Hypothalamus (tissue), 51 donors: ENCODE measurements at places on chromosomes 1 and 21.

DNA sequence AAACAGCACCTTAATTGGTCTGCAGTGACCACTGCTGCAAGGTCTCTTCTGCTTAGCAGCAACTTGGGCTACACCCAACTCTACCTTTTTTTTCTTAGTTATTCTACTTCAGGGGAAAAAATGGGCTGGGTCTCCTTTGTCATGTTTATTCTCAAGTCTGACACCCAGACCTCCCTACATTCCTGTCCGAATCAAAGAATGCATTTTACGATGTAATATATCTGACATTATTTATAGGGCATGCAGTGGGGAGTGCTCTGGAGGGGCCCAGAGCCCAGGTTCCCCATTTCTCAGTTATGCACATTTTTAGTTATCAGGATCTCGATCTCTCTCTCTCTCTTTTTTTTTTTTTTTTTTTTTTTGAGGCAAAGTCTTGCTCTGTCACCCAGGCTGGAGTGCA, 50.5 kb downstream of the OPTC start:
- DNase-seq, result no peak

DNA sequence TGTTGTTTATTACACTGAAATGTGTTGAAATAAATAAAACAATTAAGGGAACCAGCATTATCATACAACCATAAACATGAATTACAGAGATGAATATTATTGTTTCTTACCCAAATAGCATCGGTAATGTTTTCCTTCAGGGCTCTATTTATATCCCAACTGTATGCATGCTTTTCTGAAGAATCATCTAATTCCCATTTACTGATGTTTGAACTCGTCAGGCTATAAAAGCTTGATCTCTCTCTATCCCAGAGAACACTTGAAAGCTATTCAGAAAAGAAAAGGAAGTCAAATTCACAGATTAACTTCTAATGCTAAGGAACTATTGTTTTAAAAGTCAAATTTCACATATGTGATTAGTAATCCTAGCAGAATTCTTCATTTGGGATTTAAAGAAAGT, 12.4 kb downstream of the NUP133 start:
- no peak for DNase-seq

- no peak for DNase-seq
These were observed 52.9 kb downstream of the DEGS1 start for GRCh38 chr1:224235813-224236493.

DNA sequence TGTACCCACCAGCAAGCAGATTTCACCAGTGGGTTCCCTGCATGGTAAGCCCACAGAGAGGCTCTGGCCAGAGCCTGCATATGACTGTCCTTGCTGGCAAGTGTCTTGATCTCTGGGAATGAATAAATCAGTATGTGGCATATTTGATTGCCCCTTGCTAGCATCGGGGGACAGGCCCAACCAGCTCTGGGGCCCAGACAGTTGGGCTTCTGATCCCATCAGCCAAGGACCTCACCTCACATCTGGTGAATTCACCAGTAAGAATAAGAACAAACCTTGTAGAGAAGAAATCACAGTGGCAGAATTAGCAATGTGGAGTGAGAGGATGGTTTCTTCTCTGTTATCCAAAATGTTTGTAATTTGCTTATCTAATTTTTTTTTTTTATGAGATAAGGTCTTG, 15.9 kb downstream of the SLC1A7 start:
- DNase-seq, result no peak

DNA sequence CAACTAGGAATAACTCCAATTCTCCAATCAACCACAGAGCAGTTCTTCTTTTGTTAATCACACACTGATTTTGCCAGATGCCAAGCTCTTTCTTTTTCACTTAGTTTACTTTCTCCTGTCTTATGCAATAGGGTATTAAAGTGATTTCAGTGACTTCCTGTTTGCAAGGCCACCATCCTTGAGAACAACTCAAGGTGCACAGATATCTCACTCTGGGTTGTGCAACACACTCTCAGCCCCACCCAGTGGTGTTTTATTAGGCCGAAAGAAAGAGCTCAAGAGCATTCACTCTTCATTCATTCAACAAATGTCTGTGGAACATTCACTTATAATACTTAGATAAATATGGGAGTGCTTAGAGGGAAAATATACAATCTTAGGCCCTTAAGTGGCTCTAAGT, 352.5 kb downstream of the ZNF326 start:
- DNase-seq, result no peak

DNA sequence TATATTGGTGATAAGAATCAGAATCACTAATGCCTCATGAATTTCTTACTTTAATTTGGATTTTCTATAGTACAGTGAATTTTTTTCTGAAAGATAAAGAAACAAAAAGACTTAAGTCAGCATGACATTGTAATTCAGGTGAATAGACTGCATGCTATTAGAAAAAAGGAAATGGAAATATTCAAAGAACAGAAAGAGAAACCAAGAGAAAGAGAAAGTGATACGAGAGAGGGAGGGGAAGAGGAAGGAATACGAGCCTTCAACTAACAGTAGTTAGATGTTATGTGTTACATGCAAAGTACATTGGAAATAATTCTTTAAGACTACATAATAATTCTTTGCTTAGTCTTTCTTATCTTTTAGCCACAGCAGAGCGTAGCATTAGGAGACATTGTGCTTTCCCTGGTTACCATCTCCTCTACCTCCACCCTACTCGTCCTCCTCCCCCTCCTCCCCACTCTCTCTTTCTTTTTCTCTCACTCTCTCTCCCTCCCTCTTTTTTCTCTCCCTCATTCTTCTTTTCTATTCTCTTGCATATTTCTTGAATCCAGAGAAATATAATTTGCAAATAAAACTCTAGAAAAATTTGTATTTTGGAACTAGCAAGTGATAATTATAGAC, 46.4 kb upstream of the ADGRL4 start:
- DNase-seq, result no peak

DNA sequence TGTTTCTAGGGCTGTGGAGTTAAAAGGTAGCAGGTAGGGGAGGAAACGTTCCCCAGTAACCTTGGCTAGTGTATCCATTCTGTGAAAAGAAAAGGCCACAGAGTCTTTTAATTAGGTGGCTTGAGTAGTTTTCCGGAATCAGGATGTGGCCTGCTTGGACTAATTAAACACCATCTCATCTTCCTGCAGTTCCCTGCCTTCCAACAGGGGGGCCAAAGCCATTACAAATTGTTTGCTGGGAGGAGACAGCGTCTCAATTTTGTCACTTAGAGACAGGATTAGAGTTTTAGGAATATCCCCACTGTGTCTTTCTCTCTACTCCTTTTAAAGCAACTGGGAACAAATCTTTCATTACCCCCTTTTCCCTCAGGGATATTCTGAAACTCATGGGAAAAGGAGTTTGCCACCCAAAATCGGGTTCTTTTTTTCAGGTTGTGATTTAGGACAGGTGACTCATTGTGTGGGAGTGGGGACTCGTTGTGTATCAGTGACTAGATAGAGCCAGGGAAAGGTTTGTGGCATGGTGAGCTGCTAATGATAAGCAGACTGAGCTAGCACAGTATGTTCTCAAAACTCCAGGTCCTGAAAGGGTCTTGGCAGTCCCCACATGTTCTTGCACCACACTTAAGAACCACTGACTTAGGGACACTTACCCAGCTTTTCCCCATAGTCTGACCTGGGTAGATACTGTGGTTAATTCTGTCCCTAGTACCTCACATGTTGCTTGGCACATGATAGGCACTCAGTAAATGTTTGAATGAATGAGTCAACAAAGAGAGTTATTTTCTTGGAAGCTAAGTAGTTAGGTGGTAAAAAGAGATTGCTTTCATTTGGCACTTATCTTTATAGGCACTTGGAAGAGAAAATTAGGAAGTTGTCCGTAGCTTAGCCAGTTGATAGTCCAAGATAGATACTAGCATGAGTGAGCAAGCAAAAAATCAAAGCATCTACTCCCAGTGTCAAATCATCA, 22.5 kb downstream of the INTS3 start:
- no peak for DNase-seq

DNA sequence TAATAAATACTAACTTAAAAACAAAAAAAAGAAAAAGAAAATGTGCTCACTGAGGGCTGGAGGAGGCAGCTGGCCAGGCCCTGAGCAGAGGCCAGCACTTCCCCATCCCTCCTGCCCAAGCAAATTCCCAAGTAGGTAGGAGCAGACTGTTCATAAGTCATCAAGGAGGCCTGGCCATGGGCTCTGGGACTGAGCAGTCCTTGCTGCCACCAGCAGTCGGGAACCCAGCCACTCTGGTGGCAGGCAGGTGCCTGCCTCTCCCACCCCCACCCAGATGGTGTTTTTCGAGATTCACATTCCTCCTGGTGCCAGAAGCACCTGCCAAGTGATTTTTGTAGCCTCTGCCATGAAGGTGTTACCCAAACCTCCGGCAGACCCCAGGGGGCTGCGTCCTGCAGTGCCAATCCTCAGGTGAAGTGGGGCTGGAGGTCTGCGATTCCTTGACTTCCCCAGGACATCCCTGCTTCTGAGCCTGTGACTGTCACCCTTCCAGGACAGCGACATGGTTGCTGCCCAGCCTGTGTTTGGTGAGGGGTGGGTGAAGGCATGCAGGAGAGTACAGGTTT, 204.2 kb upstream of the TMEM51 start:
- no peak for DNase-seq

GRCh38 chr1:89525169-89525855, 683 bp downstream of the LRRC8B start:
- no peak for DNase-seq

DNA sequence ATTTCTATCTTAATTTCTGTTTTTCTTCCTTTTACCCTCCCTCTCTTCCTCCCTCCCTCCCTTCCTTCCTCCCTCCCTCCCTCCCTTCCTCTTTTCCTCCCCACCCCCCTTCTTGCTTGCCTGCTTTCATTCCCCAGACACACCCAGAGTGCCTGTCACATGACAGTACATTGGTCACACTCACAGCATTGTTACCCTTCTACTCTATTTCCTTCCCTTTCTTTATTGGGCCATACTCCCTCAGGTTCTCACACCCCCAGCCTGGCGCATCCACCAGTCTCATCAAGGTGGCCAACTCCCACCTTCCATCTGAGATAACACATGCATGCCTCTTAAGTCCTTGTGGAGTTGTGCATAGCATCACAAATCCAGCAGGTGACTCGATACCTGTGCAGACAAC, 10.9 kb downstream of the TMPRSS3 start:
- no peak for DNase-seq

GRCh38 chr1:69861641-69862040, 293.9 kb downstream of the LRRC7 start:
- DNase-seq, result no peak

- DNase-seq, result no peak
These were observed 3.7 kb upstream of the KIAA1614 start for GRCh38 chr1:180909005-180909414.

GRCh38 chr1:190001187-190001586, 476.5 kb downstream of the BRINP3 start:
- DNase-seq, result no peak

DNA sequence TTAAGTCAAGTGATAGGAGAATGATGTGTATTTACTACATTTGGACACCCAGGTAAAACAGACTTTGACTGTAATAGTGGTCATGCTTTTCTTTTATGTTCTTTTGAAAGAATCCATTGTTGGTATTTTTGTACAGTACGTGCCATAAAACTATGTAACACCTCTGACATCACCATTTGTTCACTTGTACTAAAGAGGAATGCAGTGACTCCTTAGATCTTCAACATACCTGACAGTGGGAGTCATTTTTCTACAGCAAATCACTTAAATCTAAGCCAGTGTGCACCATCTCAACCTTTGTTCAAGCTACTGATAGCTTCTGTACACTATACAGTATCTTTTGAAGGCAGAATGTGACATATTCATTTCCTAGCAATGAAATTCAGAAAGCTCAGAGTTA, 6.3 kb upstream of the PLD5 start:
- DNase-seq, result no peak

DNA sequence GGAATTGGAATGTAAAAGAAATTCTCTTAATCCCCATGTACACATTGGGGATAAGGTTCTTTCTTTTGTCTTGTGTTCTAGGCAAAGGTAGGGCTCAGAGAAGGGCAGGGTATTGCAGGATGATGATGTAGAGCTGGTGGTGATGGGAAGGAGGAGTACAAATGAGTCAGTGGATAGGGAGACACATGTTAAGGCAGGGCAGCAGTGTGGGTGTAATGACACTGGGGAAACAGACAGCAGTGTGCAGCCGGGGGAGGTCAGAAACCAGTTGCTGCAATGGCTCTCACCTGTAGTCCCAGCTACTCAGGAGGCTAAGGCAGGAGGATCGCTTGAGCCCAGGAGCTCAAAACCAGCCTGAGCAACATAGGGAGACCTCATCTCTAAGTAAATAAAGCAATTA, 5.1 kb downstream of the NLRP3 start:
- no peak for DNase-seq

DNA sequence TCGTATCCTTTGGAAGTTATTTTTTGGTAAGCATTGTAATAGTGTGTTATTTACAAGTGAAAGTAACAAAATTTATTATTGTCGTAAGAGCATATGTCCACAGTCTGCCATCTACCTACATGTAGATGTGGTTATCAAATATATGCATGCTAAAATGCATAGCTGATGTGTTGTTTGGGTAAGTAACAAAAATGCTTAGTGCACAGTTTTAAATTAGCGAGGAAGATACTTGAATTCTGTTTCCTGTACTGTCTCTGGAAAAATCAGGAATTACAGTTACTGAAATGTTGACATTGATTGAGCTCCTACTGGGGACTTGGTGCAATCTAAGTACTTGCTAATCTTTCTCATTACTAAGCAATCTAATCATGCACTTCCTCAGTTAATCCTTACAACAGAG, 14.3 kb downstream of the WDR64 start:
- DNase-seq, result no peak

- DNase-seq, result no peak
These were observed 110.4 kb downstream of the UCK2 start for GRCh38 chr1:165937829-165938228.

- DNase-seq, result no peak
These were observed 4.9 kb upstream of the S100A3 start for GRCh38 chr1:153553830-153554541.

DNA sequence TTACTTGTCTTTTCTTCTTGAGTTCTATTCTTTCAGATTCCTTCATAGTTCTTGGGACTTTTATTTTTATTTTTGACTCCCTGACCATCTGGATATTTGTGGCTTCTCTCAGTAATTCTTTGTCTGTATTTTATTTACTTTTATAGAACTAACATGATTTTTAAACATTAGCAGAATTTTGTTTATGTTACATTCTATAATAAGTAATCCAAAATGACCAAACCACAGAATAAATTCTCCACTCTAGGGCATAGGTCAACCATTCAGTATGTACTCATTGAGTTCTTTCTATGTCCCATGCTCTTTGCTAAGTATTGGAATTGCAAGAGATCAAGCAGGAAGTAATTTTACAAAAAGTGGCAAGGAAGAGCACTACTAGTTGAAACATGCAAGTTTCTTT, 969.0 kb downstream of the TTLL7 start:
- DNase-seq, result no peak

GRCh38 chr1:54582566-54583306, 34.7 kb downstream of the ACOT11 start:
- no peak for DNase-seq

GRCh38 chr1:187476671-187477070, 647.9 kb downstream of the PLA2G4A start:
- no peak for DNase-seq

GRCh38 chr1:95140791-95141190, 23.6 kb downstream of the TLCD4 start:
- no peak for DNase-seq

- DNase-seq, result no peak
These were observed 213.5 kb upstream of the NRIP1 start for GRCh38 chr21:15278279-15278678.

- DNase-seq, result no peak
These were observed 95.5 kb upstream of the CD34 start for GRCh38 chr1:208006258-208006920.
